Activated CD4-positive, alpha-beta T cell treated with anti-CD3 and anti-CD28 coated beads for 1 hour (primary cell): ENCODE measurements at places on chromosomes 5 and 9.

DNA sequence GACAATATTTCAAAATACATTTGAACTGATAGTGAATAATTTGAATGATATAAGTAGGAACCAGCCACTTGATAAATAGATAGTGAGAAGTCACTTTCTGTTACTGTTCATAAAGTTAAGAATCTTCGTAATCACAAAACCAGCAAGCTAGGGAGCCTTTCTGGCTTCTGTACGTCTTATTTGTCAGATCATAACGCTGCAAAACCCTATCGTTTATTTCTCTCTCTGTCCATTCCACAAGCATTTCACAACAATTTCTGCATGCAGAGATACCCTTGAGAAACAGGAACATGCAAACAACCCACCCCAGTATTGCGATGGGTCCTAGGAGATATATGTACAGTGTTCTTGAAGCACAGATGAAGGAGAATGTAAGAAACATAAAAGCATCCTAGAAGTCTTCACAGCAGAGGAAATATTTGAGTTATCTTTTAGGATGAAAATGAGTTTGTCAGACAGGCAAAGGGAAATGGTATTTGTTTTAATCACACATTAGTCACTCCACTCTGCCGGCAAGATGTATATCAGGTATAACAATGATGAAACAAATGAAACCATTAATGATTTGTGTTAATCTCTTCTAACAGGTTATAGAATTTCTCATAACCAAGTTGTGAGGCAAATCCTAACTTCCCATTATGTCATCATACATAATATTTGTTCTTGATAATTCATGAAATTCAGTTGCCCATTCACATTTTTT lies 668.7 kb upstream of the FTMT start:
- DNase-seq = no peak

DNA sequence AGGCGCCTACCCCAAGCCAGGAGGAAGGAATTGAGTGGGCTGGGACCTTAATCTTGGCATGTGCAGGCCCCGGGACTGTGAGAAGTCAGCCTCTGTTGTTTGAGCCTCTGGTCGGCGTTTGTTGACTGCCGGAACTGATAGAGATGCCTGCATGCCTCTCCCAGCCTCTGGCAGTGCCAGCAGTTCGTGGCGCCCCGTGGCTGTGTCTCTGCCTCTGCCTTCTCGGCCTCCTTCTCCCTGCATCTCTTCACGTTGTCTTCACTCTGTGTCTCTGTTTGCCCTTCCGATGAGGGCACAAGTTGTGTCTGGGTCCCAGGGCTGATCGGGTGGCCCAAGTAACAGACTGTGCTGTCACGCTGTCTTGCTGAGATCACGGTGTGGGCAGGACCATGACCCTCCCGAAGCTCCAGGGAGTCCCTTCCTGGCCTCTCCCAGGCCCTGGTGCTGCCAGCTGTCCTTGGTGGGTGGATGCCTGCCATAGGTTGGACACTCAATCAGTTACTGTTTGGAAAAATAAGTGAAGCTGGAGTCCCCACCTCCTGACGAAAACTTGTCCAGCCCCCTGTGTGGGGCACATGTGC lies 133.5 kb upstream of the LPCAT1 start:
- DNase-seq = no peak

GRCh38 chr5:87303324-87303723 lies 35.6 kb downstream of the RASA1 start:
- DNase-seq = no peak

GRCh38 chr5:36943584-36943983 lies 67.0 kb downstream of the NIPBL start:
- DNase-seq = no peak

DNA sequence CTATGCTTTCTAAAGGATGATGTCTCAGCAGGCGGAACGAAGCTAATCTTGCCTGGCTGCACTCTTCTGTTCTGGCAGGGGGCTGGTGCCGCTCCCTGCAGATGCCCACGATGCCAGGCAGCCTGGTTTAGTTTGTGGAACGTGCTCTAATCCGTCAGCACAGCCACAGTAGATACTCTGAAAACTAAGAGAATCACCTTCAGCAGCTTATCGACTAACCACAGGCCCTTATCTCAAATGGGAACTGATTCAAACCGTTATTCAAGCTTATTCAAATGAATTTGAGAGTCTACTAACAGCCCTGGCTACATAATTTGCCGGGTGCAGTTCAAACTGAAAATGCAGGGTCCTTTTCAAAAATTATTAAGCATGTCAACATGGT lies 246.6 kb upstream of the ANKRD55 start:
- DNase-seq = no peak

GRCh38 chr9:128304971-128305288 lies 17.3 kb downstream of the TRUB2 start:
- DNase-seq = no peak

GRCh38 chr5:6728011-6728794 lies 15.0 kb downstream of the TENT4A start:
- DNase-seq = no peak

GRCh38 chr5:584216-584615 lies 27.9 kb upstream of the CEP72 start:
- no peak for DNase-seq

DNA sequence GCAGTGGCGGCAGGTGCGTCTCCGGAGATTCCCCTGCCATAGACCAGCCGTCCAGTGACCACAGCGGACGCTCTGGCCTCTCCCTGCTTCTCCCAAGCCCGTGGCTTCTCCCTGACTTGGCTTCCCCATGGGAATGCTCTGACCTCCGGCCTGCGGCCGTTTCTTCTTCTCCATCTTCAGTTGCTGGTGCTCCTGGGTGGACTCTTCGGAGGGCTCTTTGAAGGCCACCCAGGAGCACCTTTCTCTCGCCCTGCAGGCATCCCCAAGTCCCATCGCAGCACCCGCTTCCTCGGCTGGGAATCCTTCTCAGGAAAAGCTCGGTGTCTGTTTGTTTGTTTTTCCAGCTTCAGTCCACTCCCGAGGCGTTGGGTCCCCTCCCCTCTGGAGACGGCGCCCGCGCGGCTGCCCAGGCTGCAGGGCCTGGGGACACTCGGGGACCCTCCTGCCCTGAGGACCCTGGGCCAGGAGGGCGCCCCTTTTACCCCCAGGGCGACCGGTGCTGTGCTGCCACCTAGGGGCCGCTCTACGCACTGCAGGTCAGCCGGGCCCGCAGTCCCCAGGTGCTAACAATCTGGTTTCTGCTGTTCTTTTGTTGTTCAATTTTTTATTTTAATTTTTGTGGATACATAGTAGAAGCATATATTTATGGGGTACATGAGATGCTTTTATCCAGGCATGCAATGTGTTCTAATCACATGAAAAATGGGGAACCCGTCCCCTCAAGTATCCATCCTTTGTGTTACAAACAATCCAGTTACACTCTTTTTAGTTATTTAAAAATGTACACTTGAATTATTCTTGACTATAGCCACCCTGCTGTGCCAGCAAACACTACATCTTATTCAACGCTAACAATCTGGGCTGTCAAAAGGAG lies 197.9 kb upstream of the ADAMTS16 start:
- no peak for DNase-seq

- no peak for DNase-seq
These were observed 67.5 kb downstream of the SPEF2 start for GRCh38 chr5:35685161-35685560.

GRCh38 chr9:87089929-87090328 lies 142.6 kb upstream of the GAS1 start:
- no peak for DNase-seq

DNA sequence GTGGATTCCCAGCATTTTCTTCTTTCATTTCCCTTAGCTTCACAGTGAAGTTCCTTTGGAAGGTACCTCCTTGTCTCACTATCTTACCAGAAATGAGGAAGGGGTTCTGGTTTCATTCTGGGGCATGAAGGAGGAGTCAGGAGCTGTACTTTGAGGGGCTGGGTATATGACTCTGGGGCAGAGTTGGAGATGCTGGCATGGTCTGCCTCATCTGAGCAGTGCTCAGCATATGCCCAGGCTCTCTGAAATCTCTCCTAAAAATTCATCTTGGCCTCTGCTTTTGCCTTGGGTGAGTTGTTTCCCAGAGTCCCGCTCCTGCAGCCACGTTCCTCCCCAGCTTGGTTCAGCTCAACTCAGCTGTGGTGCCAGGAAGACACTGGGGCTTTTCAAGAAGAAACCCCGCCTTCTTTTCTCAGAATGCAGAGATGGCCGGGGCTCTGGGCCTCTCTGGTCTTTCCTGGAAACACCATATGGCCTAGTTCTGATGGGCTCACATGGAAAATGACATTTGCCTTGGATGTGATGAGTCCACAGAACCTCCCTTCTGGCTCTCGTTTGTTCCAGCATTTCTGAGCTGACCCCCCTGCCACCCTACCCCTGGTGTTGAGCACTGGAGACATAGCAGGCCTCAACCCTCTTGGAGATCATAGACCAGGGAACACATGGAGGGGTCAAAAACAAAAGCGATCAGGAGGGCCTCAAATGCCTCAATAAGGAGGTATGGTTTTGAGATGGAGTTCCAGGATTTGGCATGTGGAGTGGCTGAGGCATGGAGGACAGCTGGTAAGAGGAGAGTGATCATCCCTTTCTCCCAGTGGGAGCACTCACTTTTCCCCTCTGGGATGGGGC lies 12.0 kb upstream of the TGFBR1 start:
- DNase-seq = no peak

GRCh38 chr5:43215073-43215631 lies 23.1 kb downstream of the NIM1K start:
- DNase-seq = no peak

DNA sequence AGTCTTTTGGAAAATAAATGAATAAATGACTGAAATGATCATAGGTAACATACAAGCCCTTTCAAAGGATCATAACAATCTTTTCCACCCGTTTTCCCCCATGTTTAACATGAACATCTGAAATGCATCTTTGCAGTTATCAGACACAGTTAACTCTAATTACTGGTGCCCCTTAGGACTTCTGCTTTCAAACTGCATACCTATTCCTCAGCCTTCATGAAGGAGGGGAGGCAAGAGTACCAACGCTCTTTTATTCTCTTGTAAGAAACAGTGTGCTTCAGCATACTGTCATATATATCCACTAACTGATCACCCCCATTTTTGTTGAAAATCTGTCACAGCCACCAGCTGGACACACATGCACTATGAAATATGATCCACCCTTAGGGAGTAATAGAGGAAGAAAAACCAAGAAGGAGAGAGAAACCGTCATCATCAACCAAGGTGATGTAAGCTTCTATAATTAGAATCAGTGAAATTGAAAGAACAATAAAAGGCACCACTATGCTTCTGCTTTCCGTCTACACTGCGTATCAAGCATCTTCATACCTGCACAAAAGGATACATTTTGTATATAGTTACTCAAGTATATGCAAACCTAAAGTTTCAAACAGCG lies 98.7 kb downstream of the RAPGEF6 start:
- no peak for DNase-seq

GRCh38 chr9:114153761-114154599 lies 1.4 kb upstream of the COL27A1 start:
- no peak for DNase-seq

DNA sequence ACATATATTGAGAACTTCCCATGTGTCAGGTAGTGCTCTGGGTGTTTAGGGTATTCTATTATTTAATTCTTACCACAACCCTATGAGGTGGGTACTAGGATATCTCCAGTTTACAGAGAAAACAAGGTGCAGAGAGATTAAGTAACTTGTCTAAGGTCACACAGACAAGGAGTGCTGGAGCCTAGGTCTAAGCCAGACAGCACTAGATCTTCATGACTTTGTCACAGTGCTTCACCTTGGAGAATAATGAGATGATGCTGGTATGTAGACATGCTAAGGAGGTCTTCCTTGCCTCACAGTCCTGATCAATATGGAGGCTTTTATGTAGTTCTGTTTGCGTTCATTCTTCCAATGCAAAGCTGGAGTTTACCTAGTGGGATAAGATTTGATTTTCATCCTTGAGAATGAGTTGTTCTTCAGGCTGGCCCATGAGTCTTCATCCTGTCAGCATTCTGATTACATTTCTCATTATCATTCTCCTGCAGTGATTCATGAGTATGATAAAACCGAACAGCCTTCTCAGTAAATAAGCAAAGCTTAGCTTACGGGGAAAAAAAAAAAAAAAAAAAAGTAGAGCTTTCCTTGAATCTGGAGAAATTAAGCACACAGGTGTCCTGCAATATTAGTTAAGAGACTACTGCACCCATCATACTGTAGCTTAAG lies 176.3 kb downstream of the C9orf152 start:
- DNase-seq = no peak

GRCh38 chr5:37133939-37134338 lies 115.2 kb downstream of the CPLANE1 start:
- no peak for DNase-seq
